Left cardiac atrium (tissue), 4 donors: ENCODE measurements at places on chromosomes 16 and 17. TPM values are rescaled to one million over a fixed set of nuclear protein-coding genes. Genes with fewer than 3 reads are reported as not detected.

NOXO1 gene
- not detected for total RNA-seq

GRCh38 chr16:31200821-31201568 is 1.6 kb downstream of the PYCARD start:
- DNase-seq: no peak

- DNase-seq: no peak
Measured at GRCh38 chr17:72280881-72281280, 160.1 kb downstream of the SOX9 start.

CCL23 gene
- not detected for total RNA-seq

GRCh38 chr16:66299349-66299748 is 67.1 kb upstream of the CDH5 start:
- DNase-seq: no peak

- DNase-seq: no peak
Measured at GRCh38 chr17:74009056-74009625, 194.3 kb upstream of the RPL38 start.

NPIPB4 gene
- total RNA-seq: 51.5 TPM

FBXW10B gene
- 0.56 TPM for total RNA-seq

- peak; percentile 52 for DNase-seq
Measured at GRCh38 chr17:57995076-57995956, 7.3 kb upstream of the VEZF1 start.

DNA sequence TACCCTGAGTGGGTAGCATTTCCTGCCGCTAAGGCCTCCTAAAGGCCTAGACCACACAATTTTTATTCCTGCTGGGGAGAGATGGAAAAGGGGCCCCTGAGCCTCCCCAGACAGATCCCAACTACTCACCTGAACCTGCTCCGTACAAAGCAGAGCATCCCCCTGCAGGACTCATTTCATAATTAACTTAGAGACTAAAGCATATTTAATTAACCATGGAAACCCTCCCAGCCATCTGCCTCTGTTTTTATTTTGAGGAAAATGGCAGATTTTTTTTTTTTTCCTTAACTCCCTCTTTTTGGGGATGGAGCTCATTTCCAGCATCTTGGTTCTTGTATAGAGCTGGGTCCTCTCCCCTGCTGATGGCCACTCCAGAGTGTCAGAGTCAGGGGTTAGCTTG is 96.5 kb upstream of the CRHR1 start:
- DNase-seq: no peak

GRCh38 chr16:53022374-53022773 is 30.3 kb downstream of the CHD9NB start:
- DNase-seq: no peak

KCNH6 gene
- total RNA-seq: not detected

RCVRN gene
- 0.47 TPM for total RNA-seq

DNA sequence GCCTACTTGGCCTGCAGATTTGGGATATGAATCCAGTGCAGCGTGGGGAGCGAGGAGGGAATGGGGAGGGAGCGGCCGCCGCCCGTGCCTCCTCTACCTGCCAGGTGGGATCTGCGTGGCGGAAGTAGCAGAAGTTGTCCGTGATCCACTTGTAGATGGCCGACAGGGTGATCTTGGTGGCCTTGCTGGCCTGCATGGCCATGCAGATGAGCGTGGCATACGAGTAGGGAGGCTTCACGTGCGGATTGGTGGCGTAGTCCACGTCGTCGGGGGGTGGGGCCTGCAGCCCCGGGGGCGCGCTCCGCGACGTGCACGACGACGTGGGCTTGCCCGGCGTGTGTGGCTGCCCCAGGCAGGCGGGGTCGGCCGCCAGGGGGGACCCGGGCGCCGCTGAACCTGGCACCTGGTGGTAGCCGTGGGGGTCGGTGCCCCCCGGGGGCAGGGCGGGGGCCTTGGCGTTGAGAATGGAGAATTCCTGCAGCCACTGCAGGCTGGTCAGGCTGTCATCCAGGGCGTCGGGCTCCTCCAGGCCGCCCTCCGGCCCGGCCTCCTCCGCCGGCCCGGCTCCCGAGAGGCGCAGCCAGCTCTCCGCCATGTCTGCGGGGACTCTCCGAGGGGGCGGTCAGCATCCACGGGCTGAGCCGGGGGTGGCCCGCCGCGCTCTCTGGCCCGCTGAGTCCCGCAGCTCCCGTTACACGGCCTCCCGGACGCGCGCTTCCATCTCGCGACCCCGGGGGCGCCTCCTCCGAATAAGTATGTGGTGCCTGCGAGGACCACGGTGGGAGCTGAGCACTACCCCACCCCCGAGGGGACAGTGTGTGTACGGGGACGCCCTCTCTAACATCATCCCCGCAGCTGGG is 1.0 kb downstream of the FOXJ1 start:
- no peak for DNase-seq

GAS2L2 gene
- 1.1 TPM for total RNA-seq

LLGL2 gene
- total RNA-seq: 6.8 TPM

DNA sequence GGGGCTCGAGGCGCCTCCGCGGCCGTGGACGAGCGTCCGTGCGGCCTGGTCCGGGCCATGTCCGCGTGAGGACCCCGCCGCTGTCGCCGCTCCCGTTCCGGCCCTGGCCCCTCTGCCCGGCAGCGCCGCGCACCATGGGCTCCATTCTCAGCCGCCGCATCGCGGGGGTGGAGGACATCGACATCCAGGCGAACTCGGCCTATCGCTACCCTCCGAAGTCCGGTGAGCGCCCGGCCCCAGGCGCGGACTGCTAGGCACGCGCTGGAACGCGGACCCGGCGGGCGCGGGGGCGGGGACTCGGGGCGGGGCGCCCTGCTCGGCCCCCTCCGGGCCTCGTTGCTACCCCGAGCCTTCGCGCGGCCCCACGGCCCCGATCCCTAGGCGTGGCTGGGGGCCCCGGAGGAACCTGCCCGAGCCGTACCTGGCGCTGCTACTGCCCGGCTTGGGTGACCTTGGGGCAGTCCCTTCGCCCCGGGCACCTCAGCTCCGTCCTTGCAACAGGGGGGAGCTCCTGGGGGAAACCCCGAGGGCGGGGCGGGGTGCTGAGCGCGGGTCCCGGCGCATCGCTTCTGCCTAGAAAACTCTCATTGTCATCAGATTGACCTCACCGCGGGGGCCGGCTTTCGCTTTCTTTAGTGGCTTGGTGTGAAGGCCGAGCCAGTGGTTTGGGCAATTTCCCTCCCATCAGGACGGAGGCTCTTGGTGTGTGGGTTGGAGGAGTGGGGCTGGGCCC is 367 bp downstream of the MGRN1 start:
- DNase-seq: peak; percentile 77

EVPL gene
- 0.29 TPM for total RNA-seq

CES5A gene
- total RNA-seq: 0.21 TPM

GRCh38 chr16:86663685-86664521 is 85.6 kb downstream of the FOXL1 start:
- no peak for DNase-seq

- DNase-seq: no peak
Measured at GRCh38 chr16:81623365-81624102, 155.6 kb upstream of the PLCG2 start.
